LHCN-M2 (cell line): ENCODE measurements at places on chromosomes 16 and 17. TPM values are rescaled to one million over a fixed set of nuclear protein-coding genes. Genes with fewer than 3 reads are reported as not detected.
A peak's percentile ranks its signal among the peaks of the same experiment; 100 is the strongest.

Gene SPATA32
- 0.11 TPM in 1 of 2 replicates, not detected in the other for total RNA-seq

Gene KRT20
- not detected in 2 replicates for total RNA-seq

DNA sequence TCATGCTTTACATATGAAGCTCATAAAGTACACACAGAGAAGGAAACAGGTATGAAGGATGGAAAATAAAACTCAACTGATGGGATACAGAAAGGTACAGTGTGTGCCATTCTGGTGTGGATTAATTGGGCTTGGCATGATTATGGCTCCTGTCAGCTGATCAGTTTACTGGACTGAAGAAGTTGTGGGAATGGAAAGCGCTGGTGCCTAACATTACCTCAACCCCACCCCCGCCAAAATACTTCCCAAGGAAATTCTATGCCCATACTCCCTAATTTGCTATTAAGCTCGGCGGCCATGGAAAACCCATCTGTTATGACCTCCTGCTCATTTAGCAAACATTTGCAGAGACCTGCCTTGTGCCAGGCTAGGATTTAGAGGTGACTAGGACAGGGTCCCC lies 16.6 kb upstream of the PMFBP1 start:
- DNase-seq, result no peak

GRCh38 chr16:74461826-74462225 lies 40.5 kb upstream of the CLEC18B start:
- DNase-seq, result no peak

Gene ADORA2B
- total RNA-seq, result 27.8 and 31.2 TPM in 2 replicates

- no peak for DNase-seq
Observed at GRCh38 chr17:77879226-77879895, 79.1 kb upstream of the TNRC6C start.

Gene GPR179
- total RNA-seq, result under 0.01 TPM in 1 of 2 replicates, not detected in the other

DNA sequence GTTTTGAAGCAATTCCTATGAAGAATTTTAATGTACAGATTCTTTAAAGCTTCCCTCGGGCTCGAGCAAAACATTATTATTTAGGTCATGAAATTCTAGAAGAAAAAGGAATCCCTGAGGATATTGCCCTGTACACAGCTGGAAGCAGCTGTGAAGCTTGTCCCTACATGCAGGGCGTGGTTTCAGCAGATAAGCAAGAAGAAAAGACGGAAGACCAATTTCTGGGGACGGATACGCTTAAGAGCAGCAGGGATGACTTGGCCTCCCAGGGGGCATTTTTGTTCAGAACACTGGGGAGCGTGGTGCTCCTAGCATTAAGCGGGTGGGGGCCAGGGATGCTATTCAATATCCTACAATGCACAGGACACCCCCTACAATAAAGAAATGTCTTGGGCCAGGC lies 34.3 kb downstream of the LITAF start:
- DNase-seq, result no peak

DNA sequence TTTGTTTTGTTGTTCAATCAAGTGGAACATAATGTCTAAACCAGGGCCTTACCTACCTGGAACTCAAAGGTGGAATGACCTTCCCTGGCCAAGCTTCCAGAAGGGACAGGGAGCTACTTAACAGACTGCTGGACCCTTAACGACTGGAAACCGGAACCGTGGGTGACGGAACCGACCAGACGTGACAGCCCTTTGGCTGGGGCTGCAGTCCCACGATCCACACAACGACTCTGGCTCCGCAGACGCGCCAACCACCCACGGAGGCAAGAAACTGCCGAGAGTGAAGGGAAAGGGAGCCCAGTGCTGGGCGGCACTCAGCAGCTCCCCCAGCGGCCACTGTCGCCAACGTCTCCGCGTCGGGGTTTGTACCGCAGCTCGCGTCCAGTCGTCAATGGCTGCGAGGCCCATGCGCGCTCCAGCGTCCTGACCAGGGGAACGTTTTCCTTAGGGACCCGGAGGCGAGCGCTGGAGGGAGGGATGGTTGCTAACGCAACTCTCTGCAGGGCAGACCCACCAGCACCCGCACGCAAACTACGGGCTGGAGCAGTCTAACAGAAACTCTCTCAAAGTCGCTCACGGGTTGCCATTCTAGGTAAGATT lies 5.5 kb upstream of the KIF22 start:
- no peak for DNase-seq

- peak; percentile 11 for DNase-seq
Observed at GRCh38 chr17:41620583-41621434, 3.6 kb downstream of the KRT17 start.

GRCh38 chr17:65562206-65562531 lies 721 bp upstream of the AXIN2 start:
- DNase-seq, result no peak

DNA sequence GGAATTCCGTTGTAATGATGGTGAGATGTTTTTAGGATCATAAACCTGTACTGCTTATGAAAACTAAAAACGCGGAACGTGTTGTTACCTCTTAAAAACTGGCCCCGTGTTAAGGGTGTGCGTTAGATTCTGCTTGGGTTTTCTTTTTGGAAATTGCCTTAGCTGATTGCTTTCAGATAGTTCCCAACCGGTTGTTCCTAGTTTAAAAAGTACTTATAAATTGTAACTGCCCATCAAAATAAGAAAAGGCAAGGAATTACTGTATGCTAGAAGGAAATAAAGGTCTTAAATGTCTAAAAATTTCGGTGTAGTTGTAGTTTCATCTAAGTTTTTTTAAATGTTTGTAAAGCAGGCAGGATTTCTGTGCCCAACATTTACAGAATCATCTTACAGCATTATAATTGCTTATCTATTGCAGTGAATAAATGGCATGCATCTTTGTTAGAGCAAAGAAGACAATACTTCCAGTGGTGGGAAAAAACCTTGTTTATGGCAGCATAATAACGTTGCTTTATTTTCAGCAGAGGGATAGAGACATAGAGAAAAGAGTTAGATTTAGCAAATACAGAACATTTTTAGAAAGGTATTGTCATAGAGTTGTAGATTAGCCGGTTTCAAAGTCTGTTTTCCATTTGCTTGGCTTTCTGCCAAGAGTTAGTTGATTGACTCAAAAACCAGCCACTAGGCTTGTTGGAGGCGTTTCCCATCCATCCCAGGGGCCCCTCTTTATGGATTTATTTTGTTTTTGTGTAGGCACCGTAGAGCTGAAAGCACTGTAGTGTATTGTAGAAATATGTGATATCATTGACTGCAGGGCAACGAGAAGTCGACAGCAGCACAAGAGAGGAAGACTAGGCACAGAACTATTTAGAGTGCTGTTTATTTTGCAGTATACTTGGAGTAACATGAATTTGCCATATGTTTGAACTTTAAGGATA lies 1.7 kb downstream of the PPM1D start:
- DNase-seq, result peak; percentile 76

Gene MYO1C
- 96.3 and 107 TPM in 2 replicates for total RNA-seq

Gene MARCHF10
- total RNA-seq, result 0.11 and 0.13 TPM in 2 replicates

Gene KRTAP3-1
- not detected in 2 replicates for total RNA-seq

DNA sequence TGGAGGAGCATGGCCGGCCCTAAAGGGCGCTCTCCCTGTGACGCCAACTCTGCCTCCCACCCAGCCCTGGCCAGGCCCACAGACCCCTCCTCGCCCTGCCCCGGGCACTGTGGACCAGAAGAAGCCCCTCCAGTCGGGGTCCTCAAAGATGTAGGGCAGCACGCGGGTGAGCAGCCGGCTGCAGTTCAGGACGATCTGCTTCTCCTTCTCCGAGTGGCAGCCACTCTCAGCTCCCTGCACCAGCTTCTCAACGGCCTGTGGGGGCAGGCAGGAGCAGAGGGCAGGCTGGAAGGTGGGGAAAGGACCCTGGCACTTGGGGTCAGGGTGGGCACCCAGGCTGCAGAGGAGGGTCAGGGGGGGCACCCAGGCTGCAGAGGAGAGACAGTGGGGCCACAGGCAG lies 8.9 kb downstream of the HID1 start:
- no peak for DNase-seq

GRCh38 chr16:27650073-27650701 lies 100.2 kb downstream of the KATNIP start:
- no peak for DNase-seq

Gene SSTR5
- 0.64 and 0.98 TPM in 2 replicates for total RNA-seq

GRCh38 chr16:12271006-12271405 lies 294.5 kb downstream of the SNX29 start:
- DNase-seq, result peak; percentile 62

GRCh38 chr16:62035115-62036092 lies 834 bp downstream of the CDH8 start:
- peak; percentile 18 for DNase-seq

- DNase-seq, result no peak
Observed at GRCh38 chr16:11088074-11088730, 143.8 kb downstream of the CLEC16A start.

Gene AOC2
- total RNA-seq, result 0.11 and 0.45 TPM in 2 replicates

Gene PTGES3L
- total RNA-seq, result 2.4 and 5.5 TPM in 2 replicates

DNA sequence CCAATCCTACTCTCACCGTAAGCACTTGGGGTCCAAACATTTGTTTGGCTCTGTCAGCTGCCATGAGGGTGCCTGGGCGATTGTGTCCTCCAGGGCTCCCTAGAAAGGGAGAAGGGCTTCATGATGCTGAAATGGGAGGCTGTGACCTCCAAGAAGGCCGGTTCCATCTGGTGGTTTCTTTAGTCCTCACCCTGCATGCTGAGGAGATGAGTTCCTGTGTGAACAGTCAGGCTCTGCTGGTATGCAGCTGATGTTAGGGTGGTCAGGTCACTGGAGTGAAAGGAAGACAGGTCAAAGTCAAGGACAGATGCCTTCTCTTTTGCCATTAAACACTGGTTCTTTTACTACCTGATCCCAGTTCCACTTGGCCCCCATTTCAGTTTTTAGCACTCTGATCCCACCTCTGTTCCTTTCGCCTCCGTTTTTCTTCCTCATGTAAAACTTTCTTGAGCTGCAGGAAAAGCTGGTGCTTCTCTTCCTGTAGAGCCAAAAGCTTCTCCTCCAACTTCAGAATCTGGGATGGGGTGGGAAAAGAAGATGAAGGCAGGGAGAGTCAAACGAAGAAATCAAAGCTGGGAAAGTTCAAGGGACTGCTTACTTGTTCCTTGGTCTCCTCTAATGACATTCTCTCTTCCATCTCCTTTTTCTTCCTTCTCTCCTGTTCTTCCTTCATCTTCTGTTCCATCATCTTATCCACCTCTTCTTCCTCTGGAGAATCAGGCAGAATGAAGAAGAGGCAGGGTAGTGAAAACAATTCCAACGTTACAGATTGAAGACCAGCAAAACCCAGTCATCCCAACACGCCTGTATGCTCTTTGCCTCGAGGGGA lies 1.1 kb downstream of the GPS2 start:
- DNase-seq, result peak; percentile 30

- no peak for DNase-seq
Observed at GRCh38 chr16:3014971-3015370, 2.2 kb downstream of the CLDN9 start.

Gene FBXL16
- total RNA-seq, result 0.13 TPM in 1 of 2 replicates, not detected in the other

- no peak for DNase-seq
Observed at GRCh38 chr16:68062910-68063393, 22.2 kb upstream of the NFATC3 start.

Gene KRT39
- total RNA-seq, result not detected in 2 replicates

GRCh38 chr17:42180922-42181850 lies at the start of gene KCNH4:
Gene KCNH4 (minus strand): TSS chr17:42181142. CDS start chr17:42180945, 197 bp downstream.
- peak; percentile 65 for DNase-seq

Gene PIRT
- not detected in 2 replicates for total RNA-seq

DNA sequence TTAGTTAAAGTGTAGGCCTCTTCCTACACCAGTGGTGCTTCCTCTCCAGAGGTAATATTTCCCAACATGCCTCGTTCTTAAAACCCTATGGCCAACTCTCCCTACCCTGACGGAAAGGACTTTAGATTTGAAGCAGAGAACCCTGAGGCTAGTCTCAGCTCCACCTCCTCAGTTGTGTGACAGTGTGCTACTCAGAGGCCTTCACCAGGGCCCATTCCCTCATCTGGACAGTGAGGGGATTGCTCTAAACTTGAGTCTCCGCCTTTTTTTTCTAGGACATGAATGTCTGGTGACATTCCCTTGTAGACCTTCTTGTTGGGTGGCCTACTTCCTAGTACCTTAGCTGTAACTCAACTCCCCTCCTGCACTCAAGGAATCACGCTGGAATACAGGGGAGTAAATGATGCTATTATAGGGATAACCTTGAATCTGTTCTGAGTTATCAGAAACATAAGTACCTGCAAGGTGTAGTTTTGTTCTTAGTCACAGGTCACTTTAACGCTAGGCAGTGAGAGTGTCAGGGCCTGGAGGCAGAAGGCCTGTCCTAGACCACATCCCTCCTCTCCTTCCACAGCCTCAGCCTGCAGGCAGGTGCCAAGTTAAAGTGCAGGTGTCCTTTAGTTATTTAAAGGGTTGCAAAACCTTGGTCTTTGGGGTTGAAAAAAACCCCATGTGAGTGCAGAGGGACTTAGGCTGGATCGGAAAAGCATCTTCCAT lies 26.9 kb downstream of the LDHD start:
- DNase-seq, result no peak

Gene NPIPA2
- total RNA-seq, result 0.57 TPM in 1 of 2 replicates, not detected in the other

DNA sequence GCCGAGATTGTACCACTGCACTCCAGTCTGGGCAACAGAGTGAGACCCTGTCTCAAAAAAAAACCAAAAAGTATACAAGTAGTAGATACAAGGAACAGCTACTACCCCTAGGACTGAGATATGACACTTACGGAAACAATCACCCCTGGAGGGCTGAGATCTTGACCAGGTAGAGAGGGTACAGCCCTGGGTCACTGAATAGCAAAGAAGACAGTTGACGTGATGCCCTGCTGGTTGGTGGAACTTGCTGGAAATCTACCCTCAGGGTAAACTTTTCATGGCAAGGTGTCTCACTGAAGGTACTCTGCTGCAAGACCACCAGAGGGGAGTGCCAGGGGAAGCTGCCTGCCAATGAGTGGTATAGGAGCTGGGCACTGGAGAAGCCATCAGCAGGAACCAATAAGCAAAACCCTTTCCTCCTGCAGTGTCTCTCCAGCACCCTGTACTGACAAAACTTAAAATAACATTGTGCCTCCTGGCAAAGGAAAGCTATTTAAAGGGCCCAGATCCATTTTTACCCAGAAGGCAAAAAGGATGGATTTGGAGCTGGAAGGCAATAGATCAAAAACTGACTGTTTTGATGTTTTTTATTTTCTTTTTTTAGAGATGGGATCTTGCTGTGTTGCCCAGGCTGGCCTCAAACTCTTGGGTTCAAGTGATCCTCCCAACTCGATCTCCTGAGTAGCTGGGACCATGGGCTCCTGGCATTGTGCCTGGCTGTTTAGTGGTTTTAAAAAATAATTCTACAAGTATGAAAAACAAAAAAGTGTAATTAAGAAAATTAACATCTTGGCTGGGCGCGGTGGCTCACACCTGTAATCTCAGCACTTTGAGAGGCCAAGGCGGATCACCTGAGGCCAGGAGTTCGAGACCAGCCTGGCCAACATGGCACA lies 11.3 kb upstream of the PDXDC1 start:
- no peak for DNase-seq

Gene KRT35
- not detected in 2 replicates for total RNA-seq

- peak; percentile 51 for DNase-seq
Observed at GRCh38 chr16:89197633-89198416, 2.5 kb downstream of the SLC22A31 start.

Gene MFSD6L
- total RNA-seq, result not detected in 2 replicates

- DNase-seq, result peak; percentile 32
Observed at GRCh38 chr17:21161498-21162393, 35.0 kb downstream of the DHRS7B start.

GRCh38 chr16:65537336-65537735 lies 415.5 kb upstream of the CDH11 start:
- no peak for DNase-seq

GRCh38 chr16:23466162-23466885 lies 13.3 kb upstream of the COG7 start:
- peak; percentile 96 for DNase-seq
